Umbilical cord (tissue), 2 donors: ENCODE measurements at places on chromosomes 16 and 17. TPM values are rescaled to one million over a fixed set of nuclear protein-coding genes. Genes with fewer than 3 reads are reported as not detected.

The OR2C1 gene
- total RNA-seq: 3.6 TPM

The RPRML gene
- total RNA-seq: not detected

The MEIOC gene
- total RNA-seq: 8.9 TPM

The ERCC4 gene
- 18.1 TPM for total RNA-seq

The SLC22A31 gene
- 0.72 TPM for total RNA-seq

The MPP3 gene
- 11.6 TPM for total RNA-seq

The NKD1 gene
- total RNA-seq: 7.9 TPM

The CRHR1 gene
- 3.9 TPM for total RNA-seq

The TRAPPC1 gene
- total RNA-seq: 3.6 TPM

The MYH1 gene
- total RNA-seq: not detected

The TMIGD1 gene
- not detected for total RNA-seq

The KRTAP4-5 gene
- total RNA-seq: 5.5 TPM

The CSH2 gene
- total RNA-seq: 4.3 TPM

The TOM1L2 gene
- 35.2 TPM for total RNA-seq

The CLEC3A gene
- total RNA-seq: not detected

The DHRS7C gene
- not detected for total RNA-seq

The FMNL1 gene
- 3.1 TPM for total RNA-seq

The MYCBPAP gene
- total RNA-seq: not detected

The CETP gene
- total RNA-seq: not detected

The FAM20A gene
- 10.8 TPM for total RNA-seq

The MT1F gene
- 6.5 TPM for total RNA-seq

The HOXB6 gene
- total RNA-seq: not detected

The DDX52 gene
- total RNA-seq: 26.0 TPM

The MMP25 gene
- total RNA-seq: 0.24 TPM

The PLXDC1 gene
- 9.9 TPM for total RNA-seq

The CDT1 gene
- 1.9 TPM for total RNA-seq

The SLC13A5 gene
- total RNA-seq: 0.48 TPM

The MPP2 gene
- 5.5 TPM for total RNA-seq

The EMC6 gene
- total RNA-seq: 15.6 TPM

The SLC5A11 gene
- not detected for total RNA-seq

The NPIPB6 gene
- total RNA-seq: not detected

The NOG gene
- total RNA-seq: 2.2 TPM

The MEFV gene
- 6.7 TPM for total RNA-seq

The CHST5 gene
- 1.4 TPM for total RNA-seq

The CD300A gene
- 7.2 TPM for total RNA-seq
